ENCODE measurements at places on chromosomes 11 and 22. TPM values are rescaled to one million over a fixed set of nuclear protein-coding genes. Genes with fewer than 3 reads are reported as not detected.

DNA sequence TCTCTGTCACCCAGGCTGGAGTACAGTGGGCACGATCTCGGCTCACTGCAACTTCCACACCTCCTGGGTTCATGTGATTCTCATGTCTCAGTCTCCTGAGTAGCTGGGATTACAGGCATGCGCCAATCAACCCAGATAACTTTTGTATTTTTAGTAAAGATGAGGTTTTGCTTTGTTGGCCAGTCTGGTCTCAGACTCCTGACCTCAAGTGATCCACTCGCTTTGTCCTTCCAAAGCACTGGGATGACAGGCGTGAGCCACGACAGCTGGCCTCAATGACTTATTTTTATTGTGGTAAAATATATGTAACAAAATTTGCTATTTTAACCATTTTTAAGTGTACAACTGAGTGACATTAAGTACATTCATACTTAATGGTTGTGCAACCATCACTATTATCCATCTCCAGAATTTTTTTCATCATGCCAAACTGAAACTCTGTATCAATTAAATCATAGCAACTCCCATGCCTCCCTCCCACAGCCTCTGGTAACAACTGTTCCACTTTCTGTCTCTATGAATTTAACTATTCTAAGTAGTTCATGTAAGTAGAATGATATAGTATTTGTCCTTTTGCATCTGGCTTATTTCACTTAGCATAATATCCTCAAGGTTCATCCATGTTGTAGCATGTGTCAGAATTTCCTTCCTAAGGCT is 50.7 kb upstream of the CWF19L2 start:
- no peak overlapping the region for H3K4me3 ChIP-seq
- peaks cover 11% of the 10 kb centered on the region for H3K36me3 ChIP-seq
- H3K27ac ChIP-seq: no peak overlapping the region
- no peaks in the 10 kb centered on the region for H3K27me3 ChIP-seq
- no peak for DNase-seq

GRCh38 chr11:824942-825341 is 2.8 kb upstream of the CRACR2B start:
- peaks cover 31% of the 10 kb centered on the region for H3K27me3 ChIP-seq
- DNase-seq: no peak
- H3K27ac ChIP-seq: no peak overlapping the region
- H3K4me1 ChIP-seq: peaks cover 25% of the 10 kb centered on the region
- no peak overlapping the region for H3K4me3 ChIP-seq
- H3K36me3 ChIP-seq: peaks cover 7% of the 10 kb centered on the region

- no peaks in the 10 kb centered on the region for H3K36me3 ChIP-seq
- H3K4me3 ChIP-seq: no peak overlapping the region
- peaks cover 56% of the 10 kb centered on the region for H3K4me1 ChIP-seq
- H3K27ac ChIP-seq: peak overlapping the region; percentile 41
- DNase-seq: no peak
Observed at GRCh38 chr11:74443071-74443864, 24.1 kb downstream of the KCNE3 start.

- no peak for DNase-seq
- no peaks in the 10 kb centered on the region for H3K36me3 ChIP-seq
- no peak overlapping the region for H3K4me3 ChIP-seq
- H3K4me1 ChIP-seq: no peaks in the 10 kb centered on the region
- H3K27ac ChIP-seq: no peak overlapping the region
Observed at GRCh38 chr22:26555478-26555877, 34.5 kb downstream of the TPST2 start.

GAL3ST1 gene
- 0.40 TPM for total RNA-seq

DRAP1 gene
- total RNA-seq: 68.5 TPM

TRIM6 gene
- total RNA-seq: 13.4 TPM

DNA sequence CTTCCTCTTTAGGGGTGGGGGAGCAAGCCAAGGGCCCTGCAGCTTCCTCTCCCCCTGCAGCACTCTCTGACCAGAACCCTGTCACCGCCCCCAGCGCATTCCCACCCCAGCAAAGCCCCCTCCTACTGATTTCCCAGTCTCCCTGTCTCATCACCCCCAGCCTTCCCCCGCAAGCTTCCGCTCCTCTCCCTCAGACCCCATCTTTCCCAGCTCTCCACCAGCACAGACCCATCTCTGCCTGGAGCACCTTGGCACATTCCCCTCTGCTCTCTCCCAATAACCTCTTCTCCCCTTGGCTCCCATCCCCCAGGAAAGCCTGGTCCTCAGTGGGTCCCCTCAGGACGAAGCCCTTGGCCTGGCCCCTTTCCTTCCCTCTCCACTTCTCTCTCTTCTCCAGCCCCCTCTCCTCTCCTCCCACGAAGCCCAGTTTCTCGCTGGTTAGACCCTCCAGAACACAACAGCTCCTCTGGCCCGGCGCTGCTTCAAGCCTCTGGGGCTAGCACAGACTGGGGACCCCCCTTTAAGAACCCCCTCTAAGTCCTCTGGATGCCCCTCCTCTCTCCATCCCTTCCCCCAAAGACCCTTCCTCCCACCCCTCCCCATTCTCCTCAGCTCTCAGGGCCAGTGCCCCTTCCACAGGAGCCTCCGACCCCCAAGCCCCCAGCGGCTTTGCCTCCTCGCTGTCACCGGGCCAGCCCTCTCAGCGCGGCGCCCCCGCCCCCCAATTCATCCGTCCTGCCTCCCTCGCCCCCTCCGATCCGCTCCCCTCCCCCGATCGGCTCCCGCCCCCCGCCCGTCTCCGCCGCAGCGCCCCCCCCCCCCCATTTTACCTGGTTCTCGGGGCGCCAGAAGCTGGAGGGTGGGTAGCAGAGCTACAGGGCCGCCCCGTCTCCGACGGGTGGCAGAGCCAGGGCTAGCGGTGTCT is 594 bp downstream of the NRXN2 start:
- peaks cover 83% of the 10 kb centered on the region for H3K27me3 ChIP-seq
- no peaks in the 10 kb centered on the region for H3K36me3 ChIP-seq
- no peak for DNase-seq
- H3K27ac ChIP-seq: no peak overlapping the region
- H3K4me1 ChIP-seq: no peaks in the 10 kb centered on the region

DNA sequence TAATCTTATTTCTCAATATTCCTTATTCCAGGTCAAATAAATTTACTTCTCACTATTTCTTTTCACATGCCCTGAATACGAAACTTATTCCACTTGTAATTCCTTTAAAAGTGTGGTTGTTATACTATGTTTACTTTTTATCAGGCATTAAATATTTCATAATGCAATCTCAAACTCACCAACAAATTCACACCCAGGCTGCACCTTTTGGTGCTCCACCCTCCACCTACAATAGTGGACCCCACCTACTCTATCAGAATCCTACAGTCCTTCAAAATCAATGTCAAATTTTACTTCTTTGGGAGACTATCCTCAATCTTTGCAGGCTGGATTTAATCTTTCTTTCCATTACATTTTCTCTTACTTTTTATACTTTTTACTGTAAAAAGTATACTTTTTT is 65.9 kb upstream of the MTMR2 start:
- H3K27me3 ChIP-seq: no peaks in the 10 kb centered on the region
- H3K27ac ChIP-seq: peak overlapping the region; percentile 6
- peaks cover 17% of the 10 kb centered on the region for H3K36me3 ChIP-seq
- no peak for DNase-seq

GRCh38 chr11:119282495-119282894 is 34.4 kb downstream of the MCAM start:
- H3K27me3 ChIP-seq: no peaks in the 10 kb centered on the region
- H3K4me3 ChIP-seq: no peak overlapping the region
- H3K27ac ChIP-seq: no peak overlapping the region
- DNase-seq: no peak
- H3K4me1 ChIP-seq: peaks cover 2% of the 10 kb centered on the region

DNA sequence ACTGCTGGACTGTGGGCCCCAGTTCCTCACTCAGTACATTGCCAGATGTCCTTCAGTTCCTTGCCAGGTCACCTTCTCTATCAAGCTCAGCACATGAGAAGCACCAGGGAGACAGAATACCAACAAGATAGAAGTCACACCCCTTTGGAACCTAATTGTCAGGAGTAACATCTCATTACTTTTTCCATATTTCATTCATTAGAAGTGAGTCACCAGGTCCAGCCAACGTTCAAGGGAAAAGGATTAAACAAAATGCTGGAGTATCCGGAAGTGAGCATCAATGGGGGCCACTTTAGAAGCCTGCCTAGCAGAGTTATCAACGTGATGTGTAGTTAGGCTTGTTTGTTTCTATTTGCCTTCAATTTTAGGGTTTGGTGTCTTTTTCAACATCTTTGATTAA is 569.3 kb downstream of the MIAT start:
- no peak for DNase-seq
- H3K4me1 ChIP-seq: peaks cover 7% of the 10 kb centered on the region
- H3K27ac ChIP-seq: no peak overlapping the region
- H3K27me3 ChIP-seq: peaks cover 6% of the 10 kb centered on the region
- no peak overlapping the region for H3K4me3 ChIP-seq

PATE4 gene
- not detected for total RNA-seq

GRCh38 chr11:115674176-115674936 is 170.1 kb upstream of the CADM1 start:
- peaks cover 50% of the 10 kb centered on the region for H3K4me1 ChIP-seq
- H3K4me3 ChIP-seq: no peak overlapping the region
- no peaks in the 10 kb centered on the region for H3K36me3 ChIP-seq
- DNase-seq: no peak

DNA sequence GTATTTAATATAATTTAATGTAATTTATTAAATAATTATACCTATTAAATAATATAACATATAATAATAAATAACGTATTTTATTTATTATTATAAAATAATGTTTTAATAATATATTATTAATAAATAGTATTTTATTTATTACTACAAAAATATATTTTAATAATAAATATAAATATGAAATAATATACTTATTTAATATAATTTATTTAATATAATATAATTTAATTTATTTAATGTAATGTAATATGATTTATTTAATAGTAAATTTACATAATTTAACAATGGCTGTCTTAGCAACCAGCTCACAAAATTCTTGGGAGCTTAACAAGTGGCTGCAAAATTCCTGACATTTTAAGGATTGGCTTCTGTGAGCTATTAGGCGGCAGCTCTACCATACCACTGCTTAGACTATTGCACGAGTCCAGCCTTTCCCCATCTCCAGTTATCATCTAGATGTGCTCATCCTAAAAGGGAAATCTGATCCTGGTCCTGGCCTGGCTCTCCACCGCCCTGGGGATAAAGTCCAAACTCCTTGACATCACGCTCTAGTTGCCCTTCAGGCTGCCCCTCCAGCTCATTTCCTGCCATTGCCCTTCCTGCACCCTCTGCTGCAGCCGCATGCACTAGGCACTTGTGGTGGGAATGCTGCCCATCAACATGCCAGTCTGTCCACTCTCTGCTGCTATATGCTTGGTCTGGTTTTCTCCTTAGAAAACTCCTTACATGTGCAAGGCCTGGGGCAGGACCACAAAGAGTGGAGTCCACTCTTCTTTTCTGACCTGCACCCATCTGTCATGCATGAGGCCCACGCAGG is 9.8 kb downstream of the MMP20 start:
- H3K4me1 ChIP-seq: peaks cover 18% of the 10 kb centered on the region
- no peak overlapping the region for H3K27ac ChIP-seq
- no peaks in the 10 kb centered on the region for H3K36me3 ChIP-seq
- DNase-seq: no peak
- no peak overlapping the region for H3K4me3 ChIP-seq

GRCh38 chr22:50305923-50306566 is 1.4 kb downstream of the PLXNB2 start:
- H3K27me3 ChIP-seq: no peaks in the 10 kb centered on the region
- H3K4me3 ChIP-seq: peak overlapping the region; percentile 90
- no peaks in the 10 kb centered on the region for H3K36me3 ChIP-seq
- H3K4me1 ChIP-seq: peaks cover 57% of the 10 kb centered on the region
- peak; percentile 61 for DNase-seq

TNRC6B gene
- total RNA-seq: 80.1 TPM

KCNQ1 gene
- 8.4 TPM for total RNA-seq

GRCh38 chr11:130483124-130483523 is 34.7 kb downstream of the ADAMTS15 start:
- no peak for DNase-seq
- no peak overlapping the region for H3K27ac ChIP-seq
- no peaks in the 10 kb centered on the region for H3K27me3 ChIP-seq
- H3K36me3 ChIP-seq: peaks cover 2% of the 10 kb centered on the region
- no peak overlapping the region for H3K4me3 ChIP-seq
- H3K4me1 ChIP-seq: peaks cover 15% of the 10 kb centered on the region

GRCh38 chr11:112302226-112302868 is 41.7 kb upstream of the PLET1 start:
- no peaks in the 10 kb centered on the region for H3K27me3 ChIP-seq
- no peak overlapping the region for H3K4me3 ChIP-seq
- H3K27ac ChIP-seq: peak overlapping the region; percentile 83
- H3K36me3 ChIP-seq: no peaks in the 10 kb centered on the region
- DNase-seq: no peak
- peaks cover 27% of the 10 kb centered on the region for H3K4me1 ChIP-seq

RAB39A gene
- 0.41 TPM for total RNA-seq

KRTAP5-9 gene
- 0.62 TPM for total RNA-seq

GRCh38 chr11:116791002-116791812 is 472 bp downstream of the APOA5 start:
- peaks cover 2% of the 10 kb centered on the region for H3K36me3 ChIP-seq
- H3K4me3 ChIP-seq: peak overlapping the region; percentile 20

DNA sequence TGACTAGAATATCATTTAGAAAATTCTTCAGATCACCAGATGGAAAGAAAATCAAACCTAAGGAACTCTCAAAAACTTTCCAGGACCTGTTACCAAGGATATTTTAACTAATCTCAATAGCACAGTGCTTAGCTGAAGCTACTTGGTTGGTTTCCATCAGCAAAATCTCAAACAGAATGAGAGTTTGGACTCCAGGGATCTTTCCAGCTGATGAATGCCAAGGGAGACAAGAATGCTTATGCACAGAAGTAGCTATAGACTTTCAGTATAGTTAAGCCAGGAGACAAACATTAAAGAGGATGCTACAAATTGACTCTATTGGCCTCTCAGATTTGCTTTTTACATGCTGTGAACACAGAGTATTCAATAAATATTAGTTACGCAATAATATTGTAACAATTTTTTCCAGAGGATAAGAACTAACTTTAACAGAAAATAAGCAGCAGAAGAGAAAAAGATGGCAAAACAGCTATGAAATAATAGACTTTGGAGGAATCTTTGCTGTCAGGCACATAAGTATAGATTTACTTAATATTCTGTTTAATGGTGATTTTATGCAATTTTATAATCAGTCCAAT is 331.4 kb downstream of the DLG2 start:
- peaks cover 6% of the 10 kb centered on the region for H3K4me1 ChIP-seq
- no peaks in the 10 kb centered on the region for H3K36me3 ChIP-seq
- no peak overlapping the region for H3K4me3 ChIP-seq
- no peak for DNase-seq
- no peaks in the 10 kb centered on the region for H3K27me3 ChIP-seq

GRCh38 chr22:32199961-32200360 is 4.9 kb downstream of the RFPL2 start:
- no peak overlapping the region for H3K27ac ChIP-seq
- no peak overlapping the region for H3K4me3 ChIP-seq
- H3K4me1 ChIP-seq: peaks cover 8% of the 10 kb centered on the region
- H3K36me3 ChIP-seq: no peaks in the 10 kb centered on the region
- H3K27me3 ChIP-seq: peaks cover 89% of the 10 kb centered on the region

Data from mesothelial cell of epicardium (in vitro differentiated cells).